T-cell (primary cell): ENCODE measurements at places on chromosomes 7 and 10.

- no peak for DNase-seq
Measured at GRCh38 chr10:51716981-51717380, 17.6 kb upstream of the CSTF2T start.

DNA sequence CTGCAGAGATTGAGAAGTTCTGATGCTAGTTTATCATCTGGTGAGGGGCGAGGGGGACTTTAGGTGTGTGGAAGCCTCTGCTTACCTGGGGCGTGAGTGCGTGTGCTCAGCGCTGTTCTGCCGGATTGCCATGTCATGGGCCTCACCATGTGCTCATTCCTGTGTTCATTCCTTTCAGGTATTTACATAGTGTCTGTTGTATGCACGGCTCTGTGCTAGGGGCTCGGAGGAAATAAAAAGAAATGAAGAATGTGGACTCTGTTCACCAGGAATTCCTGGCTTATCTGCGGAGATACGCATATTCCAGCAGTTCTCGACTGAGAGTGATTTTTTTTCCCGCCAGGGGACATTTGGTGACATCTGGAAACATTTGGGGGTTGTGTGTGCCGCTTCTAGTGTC lies 152.0 kb downstream of the CAMK1D start:
- no peak for DNase-seq

GRCh38 chr10:102648889-102649796 lies 4.9 kb downstream of the TRIM8 start:
- DNase-seq = no peak

DNA sequence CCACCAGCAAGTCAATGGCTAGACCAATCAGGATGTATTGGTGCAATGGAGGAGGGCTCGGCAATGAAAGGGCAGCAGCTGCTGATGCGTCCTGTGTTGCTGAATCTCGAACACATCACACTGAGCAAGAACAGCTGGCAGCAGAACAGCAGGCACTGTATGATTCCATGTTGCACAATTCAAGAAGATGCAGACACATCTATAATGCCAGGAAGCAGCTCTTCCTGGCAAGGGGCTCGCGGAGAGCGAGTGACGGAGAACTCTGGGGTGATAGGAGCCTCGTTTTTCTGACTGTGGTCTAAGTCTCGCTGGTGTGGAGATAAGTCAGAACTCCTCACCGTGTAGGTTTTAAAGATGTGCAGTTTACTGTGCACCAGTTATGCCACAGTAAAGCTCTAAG lies 24.8 kb upstream of the PFKP start:
- no peak for DNase-seq

GRCh38 chr10:43255634-43256431 lies 11.0 kb downstream of the RASGEF1A start:
- DNase-seq = no peak

DNA sequence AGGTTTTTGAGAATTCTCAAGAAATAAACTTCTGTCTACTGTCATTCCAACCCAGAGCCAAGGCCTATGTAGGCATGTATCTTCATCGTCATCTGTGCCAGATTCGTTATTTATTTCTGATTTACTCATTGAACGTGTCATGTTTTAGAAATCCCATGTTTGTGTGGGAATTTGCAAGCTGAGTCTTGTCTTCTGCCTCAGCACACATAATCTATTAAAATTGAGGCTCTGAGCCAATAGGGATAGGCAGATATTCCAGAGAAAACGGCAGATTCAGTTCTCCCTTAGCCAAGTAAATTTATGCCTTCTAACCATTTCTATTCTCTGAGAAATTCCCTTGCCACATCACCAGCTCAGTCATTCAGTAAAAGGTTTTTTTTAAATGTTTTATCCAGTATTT lies 444.6 kb downstream of the REEP3 start:
- DNase-seq = no peak

GRCh38 chr7:25282194-25282593 lies 53.9 kb upstream of the NPVF start:
- DNase-seq = no peak

- peak; percentile 6 for DNase-seq
Measured at GRCh38 chr7:13908667-13909397, 80.6 kb downstream of the ETV1 start.

- no peak for DNase-seq
Measured at GRCh38 chr7:91596287-91596686, 284.2 kb downstream of the MTERF1 start.

GRCh38 chr7:27073076-27073475 lies 22.7 kb downstream of the HOXA1 start:
- DNase-seq = no peak

DNA sequence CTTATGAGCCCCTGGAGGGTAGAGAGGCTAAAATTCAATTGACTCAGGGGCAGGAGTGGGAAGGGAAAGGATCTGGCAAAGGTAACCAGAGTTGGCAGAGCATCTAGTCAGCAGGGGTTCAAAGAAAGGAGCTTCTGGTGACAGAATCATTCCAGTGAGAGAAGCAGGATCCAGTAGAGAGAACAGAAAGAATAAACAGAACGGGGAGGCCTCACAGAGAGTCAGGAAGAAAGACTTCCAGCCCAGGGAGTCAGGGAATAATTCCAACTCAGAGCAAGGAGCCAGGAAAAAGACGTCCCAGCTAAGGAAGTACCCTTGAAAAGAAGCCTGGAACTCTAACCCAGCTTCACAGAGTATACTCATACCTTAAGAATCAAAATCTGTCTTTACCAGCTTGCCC lies 66.6 kb upstream of the CPXM2 start:
- DNase-seq = no peak

DNA sequence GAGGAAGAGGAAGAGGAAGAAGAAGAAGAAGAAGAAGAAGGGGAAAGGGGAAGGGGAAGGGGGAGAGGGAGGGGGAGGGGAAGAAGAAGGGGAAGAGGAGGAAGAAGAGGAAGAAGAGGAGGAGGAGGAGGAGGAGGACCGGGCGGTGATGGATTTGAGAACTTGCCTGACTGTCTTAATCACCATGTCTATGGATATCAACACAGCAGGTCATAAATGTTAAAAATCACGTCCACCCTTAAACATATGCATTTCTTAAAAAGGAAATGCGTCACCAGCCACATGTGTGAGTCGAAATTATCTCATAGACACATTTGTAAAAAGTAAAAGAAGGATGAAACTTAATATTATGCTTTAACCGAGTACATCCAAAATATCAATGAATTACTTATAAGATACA lies 42.1 kb upstream of the INSIG1 start:
- DNase-seq = no peak

- DNase-seq = no peak
Measured at GRCh38 chr7:80014511-80014910, 120.1 kb upstream of the GNAI1 start.

DNA sequence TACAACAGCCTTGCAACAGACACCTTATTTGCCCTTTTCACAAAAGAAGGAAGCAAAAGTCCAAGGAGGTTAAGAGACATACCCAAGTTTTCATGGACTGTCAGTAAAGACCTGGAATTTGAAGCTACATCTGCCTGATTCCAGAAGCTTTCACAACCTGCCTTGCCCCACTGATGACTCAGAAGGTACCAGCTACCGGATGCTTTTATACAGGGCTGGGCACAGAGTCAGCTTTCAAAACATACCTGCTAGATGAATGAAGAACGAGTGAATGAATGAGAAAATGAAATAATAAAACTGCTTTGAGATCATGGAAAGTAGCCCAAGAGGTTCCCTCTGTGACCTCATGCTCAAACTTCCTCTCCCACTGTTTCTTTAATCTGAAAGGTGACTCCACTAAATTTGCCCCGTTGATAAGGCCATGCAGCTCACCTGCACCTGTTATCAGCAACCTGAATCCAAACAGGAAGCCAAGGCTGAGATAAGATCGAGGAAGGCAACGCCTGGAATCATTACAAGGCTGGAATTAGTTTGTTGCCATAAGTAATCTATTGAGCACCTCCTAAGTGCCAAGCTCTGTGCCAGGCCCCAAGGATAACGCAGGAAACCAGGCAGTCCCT lies 151.5 kb downstream of the WDR11 start:
- DNase-seq = no peak
